ENCODE measurements at places on chromosomes 13 and 19.

GRCh38 chr13:75801388-75801945 lies 165.3 kb downstream of the LMO7 start:
- no peak for DNase-seq

DNA sequence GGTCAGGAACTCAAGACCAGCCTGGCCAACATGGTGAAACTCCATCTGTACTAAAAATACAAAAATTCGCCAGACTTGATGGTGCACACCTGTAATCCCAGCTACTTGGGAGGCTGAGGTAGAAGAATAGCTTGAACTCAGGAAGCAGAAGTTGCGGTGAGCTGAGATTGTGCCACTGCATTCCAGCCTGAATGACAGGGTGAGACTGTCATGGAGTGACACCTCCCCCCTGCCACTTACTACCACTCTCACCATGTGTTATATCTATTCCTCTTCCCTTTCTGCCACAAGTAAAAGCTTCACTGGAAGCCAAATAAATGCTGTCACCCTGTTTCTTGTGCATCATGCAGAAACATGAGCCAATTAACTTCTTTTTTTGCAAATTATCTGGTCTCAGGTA lies 10.6 kb upstream of the CEACAM4 start:
- DNase-seq: no peak

GRCh38 chr13:80642641-80643040 lies 301.7 kb upstream of the SPRY2 start:
- no peak for DNase-seq

DNA sequence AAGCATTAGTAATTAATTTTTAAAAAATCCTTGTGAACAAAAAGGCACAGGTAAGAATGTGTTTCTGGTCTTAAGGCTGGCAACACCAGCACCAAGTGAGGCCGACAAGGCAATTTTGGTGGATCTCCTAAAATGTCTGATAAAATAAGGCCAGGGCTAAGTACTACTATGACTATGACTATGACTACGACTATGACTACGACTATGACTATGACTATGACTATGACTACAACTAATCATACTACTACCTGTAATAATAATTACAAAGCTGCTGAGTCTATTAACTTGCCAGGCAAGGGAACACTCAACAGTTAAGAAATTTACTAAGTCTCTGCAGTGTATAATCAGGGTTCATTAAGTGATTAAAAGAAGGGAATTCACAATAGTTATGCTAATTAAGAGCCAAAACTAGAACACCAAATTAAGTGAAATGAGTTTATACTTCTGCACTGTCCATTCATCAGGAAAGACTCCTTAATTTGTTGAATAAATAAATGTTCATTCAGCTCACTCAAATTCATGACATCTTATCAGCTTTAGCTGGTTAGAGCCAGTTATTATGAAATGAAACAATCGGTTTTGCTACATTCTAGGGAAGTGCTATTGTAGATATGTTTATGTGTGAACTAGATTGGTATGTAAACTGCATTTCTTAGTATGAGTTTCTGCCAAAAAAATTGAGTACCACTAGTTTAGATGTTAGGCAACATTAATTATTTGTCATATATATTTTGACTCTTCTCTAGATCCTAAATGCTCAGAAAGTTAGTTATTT lies 1626.2 kb upstream of the PCDH20 start:
- DNase-seq: no peak

DNA sequence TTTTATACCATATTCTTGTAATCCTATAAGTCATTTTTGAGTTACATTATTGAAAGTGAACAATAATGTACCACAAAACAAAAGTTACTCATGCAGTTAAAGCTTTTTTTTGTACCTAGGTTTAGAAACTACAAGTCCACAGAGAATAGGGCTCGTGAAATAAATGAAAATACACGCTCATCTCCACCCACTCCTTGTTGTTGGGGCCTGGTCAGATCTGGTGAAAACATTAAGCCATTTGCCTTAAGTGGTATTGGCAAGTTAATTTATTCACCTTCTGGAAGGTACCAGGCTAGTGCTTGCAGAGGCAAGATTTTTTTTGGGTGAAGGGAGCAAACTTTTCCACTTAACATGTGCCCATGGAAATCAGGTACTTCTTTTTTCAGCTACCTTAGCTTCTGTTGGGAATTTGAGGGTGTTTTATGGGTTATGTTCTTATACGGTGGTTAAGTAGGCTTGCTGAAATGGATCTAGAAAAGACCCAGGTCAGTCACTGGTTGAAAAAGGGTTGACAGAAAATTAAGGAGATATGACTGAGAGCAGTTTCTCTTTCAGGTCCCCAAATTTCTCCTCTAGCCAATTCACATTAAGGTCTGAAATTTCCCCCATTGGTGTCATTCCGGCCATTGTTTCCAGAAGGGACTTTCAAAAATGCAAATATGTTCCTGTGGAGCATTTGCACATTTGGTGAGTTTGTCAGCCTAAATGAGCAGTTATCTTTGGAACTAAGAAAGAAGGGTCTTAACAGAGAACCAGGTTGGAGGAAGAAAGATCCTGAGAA lies 143.3 kb downstream of the KCNRG start:
- DNase-seq: no peak

DNA sequence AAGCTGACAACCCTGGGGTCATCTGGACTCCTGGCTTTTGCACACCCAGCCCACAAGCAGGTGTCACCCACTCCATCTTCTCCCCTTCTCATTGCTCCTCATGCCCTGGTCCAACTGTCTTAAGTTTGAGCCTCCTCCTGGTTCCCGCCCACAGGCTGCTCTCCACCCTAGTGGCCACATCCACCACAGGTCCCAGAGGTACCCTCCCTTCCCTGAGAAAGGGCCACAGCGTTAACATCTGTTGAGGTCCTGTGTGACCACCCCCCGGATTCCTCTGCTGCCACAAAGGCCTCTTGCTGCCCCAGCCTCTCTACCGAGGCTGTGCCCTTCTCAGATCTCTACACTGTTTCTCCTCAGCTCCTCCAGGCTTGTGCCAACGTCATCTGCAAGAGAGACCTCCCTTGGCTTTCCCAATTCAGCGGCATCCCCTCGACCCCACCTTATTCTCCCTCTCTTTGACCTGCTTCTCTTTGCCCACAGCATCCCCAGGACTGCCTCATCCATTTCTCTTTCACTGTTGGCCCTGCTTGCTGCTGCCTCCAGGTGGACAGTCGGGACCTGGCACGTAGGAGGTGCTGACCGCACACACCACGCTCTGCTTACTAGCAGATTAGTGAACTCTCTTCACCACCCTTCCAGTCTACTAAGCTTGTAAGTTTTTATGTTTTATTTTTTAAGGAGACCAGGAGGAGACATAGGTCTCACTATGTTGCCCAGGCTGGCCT lies 33.3 kb downstream of the SUGP2 start:
- no peak for DNase-seq

DNA sequence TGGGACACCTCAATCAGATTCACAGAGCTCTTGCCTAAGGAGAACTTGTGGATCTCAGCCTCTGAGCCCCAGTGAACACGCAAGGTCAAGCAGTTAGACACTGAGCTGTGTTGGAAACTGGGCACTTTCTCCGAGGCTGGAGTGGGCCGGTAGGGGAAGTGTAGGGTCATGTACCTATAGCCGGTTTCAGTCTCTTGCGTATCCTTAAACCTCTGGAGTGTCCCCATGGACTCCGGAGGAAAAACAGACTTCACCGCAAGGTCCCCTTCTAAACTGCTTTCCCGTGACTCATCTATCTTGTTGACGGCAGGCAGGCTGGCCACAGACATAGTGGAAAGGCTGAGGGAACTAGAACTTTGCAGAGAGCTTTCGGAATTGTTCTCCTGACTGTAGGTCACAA lies 11.3 kb downstream of the IQCN start:
- no peak for DNase-seq

DNA sequence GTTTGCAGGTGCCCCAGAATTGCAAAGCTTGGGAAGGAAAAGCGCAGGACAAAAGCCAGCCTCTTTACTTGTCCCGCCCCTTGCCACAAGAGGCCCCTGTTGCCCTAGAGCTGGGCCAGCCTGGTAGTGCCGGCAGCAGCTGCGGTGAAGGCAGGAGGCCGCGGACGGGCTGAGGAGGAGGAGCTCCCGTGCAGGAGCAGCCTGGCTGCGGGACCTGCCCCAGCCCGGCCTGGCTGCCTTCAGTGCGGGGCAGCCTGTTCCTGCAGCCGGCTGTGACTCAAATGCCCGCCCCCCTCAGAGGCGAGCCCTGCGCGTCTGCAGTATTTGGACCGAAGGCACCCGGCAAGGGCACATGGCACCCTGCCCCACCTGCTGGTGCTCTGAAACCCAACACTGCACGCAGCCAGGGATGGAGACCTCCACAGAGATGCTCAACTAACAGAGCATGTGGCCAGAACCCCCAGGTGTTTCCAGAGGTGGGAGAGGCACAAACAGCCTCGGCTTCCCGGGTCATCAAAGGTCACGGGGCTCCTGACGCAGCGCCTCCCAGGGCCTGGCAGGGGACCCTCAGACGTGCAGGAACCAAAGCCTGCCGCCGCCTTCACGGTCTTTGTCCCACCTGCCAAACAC lies 29.7 kb downstream of the NAXD start:
- peak; percentile 19 for DNase-seq

DNA sequence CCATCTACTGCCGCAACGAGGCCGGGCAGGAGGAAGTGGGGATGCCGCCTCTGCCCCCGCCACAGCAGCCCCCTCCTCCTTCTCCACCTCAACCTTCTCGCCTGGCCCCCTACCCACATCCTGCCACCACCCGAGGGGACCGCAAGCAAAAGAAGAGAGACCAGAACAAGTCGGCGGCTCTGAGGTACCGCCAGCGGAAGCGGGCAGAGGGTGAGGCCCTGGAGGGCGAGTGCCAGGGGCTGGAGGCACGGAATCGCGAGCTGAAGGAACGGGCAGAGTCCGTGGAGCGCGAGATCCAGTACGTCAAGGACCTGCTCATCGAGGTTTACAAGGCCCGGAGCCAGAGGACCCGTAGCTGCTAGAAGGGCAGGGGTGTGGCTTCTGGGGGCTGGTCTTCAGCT lies 3.4 kb upstream of the NUP62 start:
- DNase-seq: no peak

DNA sequence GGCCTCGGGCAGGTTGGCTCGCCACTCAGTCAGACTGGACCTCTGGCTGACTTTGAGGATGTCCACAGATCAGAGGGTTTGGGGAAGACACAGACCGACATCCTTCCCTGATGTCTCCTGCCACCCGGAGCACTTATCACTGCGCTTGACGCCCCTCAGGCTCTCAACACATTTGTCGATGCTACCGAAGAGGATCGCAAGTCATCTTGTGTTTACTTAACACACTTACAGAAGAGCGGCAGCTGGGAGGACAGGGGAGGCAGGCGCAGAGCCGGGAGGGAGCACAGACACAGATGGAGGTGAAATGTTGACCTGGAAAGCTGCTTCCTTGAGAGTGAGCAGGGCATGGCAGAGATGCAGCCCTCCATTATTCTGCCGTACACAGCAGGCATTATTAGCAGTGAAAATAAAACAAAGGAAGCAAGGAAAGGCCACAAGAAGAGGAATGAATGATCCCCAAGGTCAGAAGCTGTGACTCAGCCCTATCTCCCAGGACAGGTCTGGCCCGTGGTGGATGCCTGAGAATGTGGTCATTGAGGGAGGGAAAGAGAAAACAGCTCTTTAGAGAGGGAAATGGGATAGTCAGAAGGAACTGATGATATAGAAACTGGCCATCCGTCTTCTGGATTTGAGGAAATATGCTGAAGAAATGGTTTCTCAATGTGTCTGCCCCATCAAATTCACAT lies 549.5 kb upstream of the ARGLU1 start:
- DNase-seq: no peak

- DNase-seq: no peak
These were observed 10.8 kb downstream of the FAM216B start for GRCh38 chr13:42792154-42792553.

DNA sequence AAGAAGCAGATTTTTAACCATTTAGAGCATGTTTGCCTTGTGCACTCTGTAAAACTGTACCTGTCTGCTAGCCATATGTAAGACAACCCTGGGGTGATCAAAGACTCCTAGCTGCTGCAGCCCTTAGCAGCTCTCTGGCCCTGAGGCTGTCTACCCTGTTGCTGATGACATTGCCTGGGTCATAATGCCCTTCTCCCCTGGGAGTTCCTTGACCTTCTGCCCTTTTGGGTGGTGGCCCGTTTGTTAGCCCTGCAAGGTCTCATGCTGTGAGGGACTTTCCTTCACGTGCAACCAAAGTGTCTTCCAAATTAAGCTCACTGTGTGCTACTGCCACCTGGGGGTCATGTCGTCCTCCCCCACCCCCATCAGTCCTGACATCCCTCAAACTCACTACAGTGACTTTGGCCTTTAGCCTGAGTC lies 7.4 kb downstream of the GPC6 start:
- no peak for DNase-seq

DNA sequence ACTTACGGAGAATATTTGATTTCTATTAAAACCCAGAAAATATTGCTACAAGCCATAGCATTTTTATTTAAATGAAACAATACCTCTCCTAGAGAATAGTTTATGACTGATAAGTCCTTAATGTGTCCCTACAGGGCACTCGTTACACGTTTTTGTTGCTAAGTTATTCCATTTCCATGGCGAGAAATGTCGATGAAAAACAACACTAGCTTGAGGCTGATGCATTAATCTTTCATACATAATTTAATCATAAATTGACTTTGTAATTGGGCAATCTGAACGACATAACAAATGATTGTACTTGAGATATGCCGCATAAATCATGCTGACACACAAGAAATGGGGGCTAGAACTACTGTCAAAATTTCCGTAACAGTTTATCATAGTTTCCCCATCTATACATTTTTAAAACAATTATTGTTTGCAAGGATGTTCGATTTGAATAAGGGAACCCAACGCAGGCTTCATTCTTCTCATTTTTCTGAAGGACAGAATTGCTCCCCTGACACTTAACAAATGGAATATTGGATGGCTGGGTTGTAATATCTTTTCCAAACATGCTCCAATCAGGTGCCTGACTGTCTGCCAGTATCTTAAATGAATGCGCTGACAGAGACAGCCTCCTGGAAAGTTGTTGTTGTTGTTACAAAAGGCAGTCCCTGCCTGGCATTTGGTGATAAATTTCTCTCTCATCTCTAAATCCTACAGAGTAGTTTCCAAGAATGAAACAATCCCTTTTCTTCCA lies 61.9 kb downstream of the FLT1 start:
- DNase-seq: no peak

- no peak for DNase-seq
These were observed 661.5 kb downstream of the LIG4 start for GRCh38 chr13:107553838-107554237.

GRCh38 chr19:41351339-41352245 lies 2.1 kb downstream of the TGFB1 start:
- peak; percentile 80 for DNase-seq

- DNase-seq: no peak
These were observed 1.5 kb downstream of the HS6ST3 start for GRCh38 chr13:96091164-96092117.
